ENCODE measurements at places on chromosomes 3 and 15.

DNA sequence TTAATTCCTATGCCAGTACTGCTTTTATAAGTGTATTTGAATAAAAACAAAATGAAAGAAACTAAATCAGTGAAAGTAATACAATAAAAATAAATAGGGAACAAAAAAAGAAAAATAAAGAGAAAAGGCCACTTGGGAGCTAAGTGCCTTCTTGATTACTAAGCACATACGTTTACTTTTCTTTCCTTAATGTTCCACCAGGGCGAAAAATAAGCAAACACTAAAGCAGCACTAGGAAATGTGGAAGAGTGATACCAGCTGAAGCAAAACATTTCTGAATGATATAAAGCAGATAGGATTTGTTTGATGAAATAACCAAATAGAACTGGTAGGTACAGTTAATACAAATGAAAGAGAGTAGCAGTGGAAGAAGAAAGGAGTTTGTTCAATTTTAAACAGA is 132.8 kb upstream of the ZPLD1 start:
- DNase-seq: no peak

DNA sequence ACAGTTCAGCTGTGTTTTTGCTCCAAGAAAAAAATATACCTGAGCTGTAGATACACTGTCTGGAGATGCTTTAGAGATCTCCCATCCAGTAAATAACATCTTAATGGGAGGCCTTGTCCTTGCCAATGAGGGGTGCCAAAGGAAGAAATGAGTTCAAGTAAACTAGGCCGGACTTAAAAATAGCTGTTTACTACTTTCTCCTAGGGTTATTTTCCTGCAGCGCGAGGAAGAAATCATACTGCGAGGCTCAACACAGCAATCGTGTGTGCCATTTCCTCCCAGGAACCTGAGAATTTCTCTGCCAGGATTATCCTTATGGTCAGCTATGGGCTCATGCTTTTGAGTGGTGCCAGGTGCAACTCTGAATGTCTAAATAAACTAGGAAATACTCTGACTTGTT is 71.9 kb downstream of the CMTM8 start:
- no peak for DNase-seq

DNA sequence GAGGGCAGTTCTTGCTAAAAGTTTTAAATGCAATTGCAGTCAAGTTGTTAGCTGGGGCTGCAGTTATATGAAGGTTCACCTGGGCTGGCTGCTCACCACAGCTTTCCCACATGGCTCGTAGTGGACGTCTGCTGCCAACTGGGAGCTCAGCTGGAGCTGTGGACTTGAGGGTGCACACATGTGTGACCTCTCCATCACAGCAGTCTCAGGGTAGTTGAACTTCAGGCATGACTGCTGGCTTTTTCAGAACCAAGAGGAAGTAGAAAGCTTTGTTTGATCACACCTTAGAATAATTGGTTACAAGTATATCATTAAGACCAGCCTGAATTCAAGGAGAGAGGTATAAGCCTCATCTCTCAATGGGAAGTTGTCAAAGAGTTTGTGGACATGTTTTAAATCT is 74.1 kb downstream of the CHL1 start:
- DNase-seq: no peak

DNA sequence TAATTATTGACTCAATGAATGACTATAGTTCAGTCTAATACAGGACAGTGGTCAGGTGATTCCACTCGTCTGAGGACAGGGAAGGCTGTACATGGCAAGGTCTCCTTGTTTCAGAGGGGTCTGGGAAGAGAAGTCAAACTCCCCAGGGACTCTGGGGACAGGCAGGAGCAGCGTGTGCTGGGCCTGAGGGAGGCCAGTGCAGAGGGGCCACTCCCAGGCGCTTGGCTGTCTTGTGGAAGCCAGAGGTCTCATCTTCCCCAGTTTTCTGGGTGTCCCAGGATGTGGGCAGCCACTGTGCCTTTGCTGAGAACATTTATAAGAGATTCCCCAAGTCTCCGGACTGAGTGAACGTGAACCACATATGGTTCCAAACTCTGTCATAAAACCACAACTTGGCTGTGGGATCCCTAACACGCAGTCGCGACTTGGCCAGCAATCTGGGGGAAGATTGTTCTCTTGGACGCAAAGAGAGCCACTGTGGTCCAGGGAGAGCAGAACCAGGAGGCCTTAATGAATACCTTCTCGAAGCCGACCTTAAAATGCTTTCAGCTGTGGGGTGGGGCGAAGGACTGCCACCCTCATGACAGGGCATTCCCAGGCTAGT is 30.4 kb downstream of the BHLHE40 start:
- DNase-seq: no peak

DNA sequence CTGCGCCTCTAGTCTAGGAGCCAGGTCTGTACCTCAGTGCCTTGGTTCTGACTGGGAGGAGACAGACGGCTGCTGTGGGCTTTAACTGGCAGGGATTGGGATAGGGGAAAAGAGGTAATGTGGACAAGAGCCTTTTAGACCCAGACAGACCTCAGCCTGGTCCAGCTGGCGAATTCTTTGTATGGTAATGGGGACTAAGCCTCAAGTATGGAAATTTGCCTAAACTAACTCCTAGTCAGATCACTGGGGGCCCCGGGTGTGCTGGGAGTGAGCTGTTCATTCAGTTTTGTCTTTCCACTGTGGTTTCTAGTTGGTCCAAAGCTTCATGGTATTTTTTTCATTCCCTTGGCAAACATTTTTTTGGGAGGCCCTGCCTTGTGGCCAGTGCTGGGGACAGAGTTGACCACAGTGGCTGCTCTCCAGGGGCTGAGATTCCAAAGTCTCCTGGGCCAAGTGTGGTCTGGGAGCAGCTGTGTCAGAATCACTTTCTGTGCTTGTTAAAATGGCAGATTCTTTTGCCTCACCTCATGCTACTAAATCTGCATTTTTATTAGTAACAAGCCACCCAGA is 261.4 kb upstream of the C2CD4B start:
- no peak for DNase-seq

DNA sequence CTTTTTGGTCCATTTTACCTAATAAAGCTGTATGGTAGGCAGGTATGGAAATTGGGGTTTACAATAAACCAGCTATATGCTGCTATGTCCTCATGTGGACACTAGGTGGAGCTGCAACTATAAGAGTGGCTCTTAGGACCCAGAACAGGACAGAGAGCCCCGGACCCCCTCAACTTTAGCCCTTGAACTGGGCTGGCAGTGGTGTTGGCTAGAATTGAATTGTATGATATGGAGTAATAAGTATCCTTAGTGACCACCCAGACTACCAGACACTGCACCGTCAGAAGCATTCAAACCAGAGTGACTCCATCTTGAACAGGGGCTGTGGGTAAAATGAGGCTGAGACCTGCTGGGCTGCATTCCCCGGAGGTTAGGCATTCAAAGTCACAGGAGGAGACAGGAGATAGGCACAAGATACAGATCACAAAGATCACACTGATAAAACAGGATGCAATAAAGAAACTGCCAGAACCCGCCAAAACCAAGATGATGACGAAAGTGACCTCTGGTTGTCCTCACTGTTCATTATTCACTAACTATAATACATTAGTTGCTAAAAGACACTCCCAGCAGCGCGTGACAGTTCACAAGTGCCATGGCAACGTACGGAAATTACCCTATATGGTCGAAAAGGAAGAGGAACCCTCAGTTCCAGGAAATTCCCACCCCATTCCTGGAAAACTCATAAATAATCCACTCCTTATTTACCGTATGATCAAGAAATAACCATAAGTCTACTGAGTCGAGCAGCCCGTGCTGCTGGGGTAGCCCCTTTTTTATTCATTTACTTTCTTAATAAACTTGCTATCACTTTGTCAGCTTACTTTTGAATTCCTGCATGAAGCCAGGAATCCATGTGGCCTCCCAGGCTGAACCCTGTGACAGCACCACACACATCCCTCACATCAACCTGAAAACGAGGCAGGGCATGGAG is 68.7 kb upstream of the BLM start:
- peak; percentile 85 for DNase-seq

GRCh38 chr3:53589201-53589600 is 94.8 kb downstream of the CACNA1D start:
- DNase-seq: no peak

DNA sequence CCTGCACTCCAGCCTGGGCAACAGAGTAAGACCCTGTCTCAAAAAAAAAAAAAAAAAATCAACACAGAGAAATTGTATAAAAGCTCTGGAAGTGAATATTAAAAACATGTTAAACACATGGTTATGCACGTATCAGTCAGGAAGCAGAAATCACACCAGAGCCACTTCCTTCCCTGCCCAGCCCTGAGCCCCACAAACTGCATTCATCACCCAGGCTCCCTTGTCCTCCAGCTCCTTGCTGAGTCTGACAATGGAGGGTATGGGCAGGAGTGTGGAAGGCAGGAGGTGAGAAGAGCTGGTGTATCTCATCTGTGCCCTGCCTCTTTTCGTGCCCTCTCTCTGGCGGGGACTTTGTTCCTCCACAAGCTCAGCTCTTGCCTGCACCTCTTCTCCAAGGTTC is 12.1 kb upstream of the LOXL1 start:
- DNase-seq: no peak

- DNase-seq: no peak
Observed at GRCh38 chr15:83716605-83717004, 62.7 kb downstream of the ADAMTSL3 start.

DNA sequence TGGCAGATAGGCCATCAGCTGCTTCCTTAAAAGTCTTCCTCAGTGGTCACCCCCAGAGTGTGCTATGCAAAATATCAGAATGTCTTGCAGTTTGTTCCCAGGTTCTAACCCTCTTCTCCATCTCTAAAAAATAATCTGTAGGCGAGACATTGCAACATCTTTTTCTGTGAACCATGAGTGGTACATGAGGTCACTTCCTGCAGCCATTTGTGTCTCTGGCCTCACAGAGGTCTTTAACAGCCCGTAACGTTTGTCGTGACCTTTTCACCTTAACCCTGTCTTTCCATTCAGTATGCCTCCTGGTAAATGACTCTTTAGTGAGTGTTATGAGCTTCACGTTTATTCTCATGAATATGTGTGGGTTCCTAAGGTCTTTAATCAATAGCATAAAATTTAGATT is 145.4 kb downstream of the KLHL25 start:
- peak; percentile 38 for DNase-seq

GRCh38 chr15:54990793-54991192 is 205.9 kb downstream of the RSL24D1 start:
- no peak for DNase-seq

DNA sequence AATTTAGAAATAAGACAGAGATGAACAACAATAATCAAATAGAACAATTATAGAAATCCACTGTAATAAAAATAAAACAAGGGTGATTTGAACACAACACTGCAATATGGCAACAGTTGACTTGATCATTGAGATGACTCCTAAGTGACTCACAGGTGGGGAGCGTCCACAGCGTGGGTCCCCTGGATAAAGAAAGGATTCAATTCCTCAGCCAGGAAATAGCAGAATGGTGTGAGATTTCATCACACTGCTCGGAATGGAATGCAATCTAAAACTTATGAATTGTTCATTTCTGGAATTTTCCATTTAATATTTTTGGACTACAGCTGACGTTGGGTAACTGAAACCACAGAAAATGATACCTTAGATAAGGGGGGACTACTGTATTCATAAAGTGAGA is 82.0 kb downstream of the CNTN3 start:
- DNase-seq: no peak

DNA sequence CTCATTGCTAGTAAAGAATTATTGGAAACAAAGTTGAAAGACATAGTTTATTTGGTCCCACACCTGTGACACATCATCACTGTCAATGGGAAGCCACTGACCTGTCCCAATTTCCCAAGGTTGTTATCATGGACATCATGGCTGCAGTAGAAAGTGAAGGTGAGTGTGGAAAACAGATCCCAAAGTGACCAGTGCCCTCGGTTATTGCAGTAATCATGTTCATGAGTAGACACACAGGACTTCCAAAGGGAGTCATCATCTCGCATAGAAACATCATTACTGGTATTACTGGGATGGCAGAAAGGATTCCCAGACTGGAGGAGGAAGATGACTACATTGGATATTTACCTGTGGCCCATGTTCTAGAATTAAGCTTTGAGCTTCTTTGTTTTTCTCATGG is 14.7 kb downstream of the TF start:
- no peak for DNase-seq

DNA sequence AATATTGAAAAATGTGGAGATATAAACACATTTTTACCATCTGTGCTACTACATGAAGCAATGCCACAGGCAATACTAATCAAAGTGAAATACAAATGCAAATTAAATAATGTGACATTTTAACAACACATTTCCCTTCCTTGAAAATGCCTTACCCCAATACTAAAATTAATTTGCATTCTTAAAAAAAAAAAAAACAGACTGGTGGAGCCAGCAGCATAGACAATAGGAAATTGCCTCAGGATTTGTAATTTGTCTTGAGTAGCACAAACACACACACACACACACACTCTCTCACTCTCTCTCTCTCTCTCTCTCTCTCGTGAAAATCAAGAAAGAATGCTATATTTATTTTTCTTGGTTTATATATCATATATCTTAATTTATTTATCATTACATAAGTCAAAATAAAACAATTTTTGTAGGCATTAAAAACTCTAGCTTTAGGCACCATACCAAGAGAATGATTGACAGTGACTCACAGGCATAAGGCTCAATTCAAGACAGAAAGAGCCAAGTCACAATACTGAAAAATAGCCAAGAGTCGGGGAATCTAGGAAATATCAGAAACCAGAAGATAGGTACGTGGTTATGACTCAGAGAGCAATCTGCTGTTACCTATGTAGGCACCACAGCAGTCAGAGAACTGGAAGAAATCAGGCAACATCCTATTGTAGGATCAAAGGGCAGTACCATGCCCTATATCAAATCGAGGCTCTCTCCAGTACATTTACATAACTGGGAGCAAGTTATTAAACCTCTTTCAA is 23.0 kb downstream of the SUCNR1 start:
- DNase-seq: no peak

DNA sequence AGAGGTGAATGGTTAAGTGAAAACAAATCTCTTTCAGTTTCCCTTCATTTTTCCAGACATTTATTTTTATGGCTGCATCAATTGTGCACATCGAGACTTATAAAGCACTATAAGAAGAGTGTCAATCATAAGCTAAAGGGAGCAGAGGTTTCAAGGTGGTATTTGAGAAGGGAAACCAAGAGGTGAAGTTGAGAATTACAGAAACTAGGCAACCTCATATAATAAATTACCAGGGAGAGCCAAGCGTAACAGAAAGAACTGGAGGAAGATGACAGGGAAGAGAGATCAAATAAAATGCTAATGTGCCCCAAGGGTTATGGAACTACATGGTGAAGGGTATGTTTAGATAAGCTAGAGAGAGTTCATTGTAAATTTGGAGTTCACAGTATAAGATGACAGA is 6.3 kb upstream of the CCDC54 start:
- no peak for DNase-seq

DNA sequence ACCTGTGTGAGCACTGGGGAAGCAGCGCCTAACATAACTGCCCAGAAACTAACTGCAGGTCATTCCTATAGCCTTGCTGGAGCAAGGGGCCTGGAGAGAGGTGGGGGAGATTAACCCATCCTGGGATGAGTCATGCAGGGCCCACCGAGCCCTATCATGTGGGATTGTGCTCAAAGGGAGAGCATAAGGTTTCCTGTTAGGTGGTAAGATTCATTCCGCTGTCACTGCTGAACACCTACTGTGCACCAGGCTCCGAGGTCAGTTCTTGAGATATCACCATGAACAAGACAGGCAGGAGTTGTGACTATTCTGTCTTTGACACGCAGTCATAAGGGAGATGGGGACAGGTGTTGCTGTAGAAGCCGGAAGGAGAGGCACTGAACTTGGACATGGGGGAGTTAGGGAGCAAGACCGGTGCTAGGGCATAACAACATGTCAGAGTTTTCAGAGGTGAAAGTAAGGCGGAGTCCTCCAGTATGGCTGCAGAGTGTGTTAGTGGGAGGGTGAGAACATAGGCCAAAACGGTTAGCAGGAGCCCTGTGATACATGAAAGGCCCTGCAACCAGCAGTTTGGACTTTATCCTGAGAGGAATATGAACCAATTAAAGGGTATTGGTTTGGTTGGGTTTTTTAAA is 2.4 kb downstream of the SLC25A38 start:
- no peak for DNase-seq

Measured in hematopoietic multipotent progenitor cell (in vitro differentiated cells).